ENCODE measurements at places on chromosomes 1 and 21.

- DNase-seq = no peak
Measured at GRCh38 chr1:198155253-198155652, 1.5 kb upstream of the NEK7 start.

GRCh38 chr1:88731475-88732269 lies 47.6 kb downstream of the PKN2 start:
- DNase-seq = peak; percentile 81

- DNase-seq = peak; percentile 51
Measured at GRCh38 chr1:189654906-189655305, 822.8 kb downstream of the BRINP3 start.

DNA sequence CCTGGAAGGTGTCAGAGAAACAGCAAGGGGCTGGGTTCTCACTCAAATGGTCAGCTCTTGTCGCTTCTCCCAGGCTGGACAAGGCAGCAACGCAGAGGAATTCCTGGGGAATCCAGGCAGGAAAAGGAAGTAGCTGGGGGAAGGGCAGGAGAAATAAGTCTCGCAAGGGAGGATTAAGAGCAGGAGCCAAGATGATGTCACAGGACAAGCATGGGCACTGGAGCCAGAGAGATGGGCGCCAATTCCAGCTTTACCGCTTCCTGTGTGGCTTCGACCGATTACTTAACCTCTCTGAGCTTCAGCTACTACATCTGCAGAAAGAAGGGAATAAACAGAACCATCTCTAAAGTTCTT lies 70.5 kb downstream of the SSBP3 start:
- DNase-seq = peak; percentile 77

- peak; percentile 48 for DNase-seq
Measured at GRCh38 chr1:15680131-15680530, 4.0 kb upstream of the PLEKHM2 start.

DNA sequence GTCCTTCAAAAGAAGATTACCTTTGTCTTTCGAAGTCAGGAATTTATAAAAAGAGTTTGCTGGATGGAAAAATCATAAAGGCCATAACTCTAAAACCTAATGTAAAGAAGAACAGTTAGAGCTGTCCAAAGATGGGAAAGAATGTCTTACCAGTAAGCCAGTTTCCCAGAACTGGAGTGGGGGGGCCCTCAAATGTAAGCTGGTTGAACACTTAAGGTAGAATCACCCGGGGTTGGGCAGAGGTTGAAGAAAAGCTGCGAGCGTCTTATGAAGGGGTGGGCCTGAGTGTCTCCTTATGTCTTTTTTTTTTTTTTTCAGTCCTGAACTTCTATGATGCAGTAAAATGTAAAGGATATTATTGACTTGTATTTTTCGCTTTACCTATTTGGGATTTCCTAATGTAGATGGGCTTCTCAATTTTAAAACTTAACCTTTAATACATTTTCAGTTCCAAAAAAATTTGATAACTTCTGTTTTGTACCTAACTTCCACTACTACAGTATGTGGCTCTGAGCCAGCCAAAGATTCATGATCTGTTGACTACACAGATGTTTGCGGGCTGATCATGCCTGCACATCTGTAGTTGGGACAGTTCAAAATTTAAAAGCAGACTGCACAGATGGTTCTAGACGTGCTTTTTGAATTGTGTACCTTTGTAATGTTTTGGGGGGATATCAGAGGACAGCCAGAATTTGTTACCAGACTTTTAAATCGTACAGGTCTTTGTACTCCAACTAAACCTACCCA lies 43.6 kb downstream of the NFYC start:
- DNase-seq = no peak

DNA sequence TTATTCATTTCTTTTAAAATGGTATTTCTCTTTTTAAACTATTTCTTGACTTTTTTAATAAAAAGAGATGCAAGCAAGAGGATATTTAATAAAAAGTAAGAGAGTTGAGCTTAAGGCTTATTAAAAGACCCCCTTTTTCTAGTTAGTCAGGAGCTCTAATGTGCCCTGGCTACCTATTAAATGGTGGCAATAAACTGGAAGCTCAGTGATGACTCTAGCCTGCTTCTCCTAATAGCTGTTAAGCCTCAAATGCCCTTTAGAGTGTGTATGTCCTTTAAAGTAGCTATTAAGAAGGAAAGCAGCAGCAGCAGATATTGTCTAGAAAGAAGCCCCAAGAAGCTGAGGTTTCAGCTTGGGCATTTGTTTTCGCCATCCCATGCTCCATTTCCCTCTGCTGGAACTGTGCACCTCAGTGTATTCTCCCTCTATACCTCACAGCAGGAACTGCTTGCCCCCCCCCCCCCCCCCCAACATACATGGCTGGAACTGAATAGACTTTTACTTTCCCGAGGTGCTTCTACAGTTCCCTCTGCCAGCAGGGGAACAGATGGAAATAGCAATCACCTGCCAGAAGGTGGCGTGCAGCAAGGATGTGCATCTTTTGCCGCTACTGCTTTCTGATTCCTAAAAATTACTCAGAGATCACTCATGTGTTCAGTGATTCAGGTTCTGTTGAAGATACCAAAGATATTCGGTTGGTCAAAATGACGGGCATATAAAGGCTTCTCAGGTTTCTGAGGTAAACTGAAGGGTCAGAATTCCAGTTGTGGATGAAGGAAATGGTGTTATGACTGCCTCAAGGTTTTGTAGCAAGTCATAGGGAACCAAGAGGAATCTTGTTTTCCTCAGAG lies 2.5 kb downstream of the RGS4 start:
- peak; percentile 49 for DNase-seq

GRCh38 chr1:205357567-205357966 lies 845 bp upstream of the KLHDC8A start:
- DNase-seq = no peak

DNA sequence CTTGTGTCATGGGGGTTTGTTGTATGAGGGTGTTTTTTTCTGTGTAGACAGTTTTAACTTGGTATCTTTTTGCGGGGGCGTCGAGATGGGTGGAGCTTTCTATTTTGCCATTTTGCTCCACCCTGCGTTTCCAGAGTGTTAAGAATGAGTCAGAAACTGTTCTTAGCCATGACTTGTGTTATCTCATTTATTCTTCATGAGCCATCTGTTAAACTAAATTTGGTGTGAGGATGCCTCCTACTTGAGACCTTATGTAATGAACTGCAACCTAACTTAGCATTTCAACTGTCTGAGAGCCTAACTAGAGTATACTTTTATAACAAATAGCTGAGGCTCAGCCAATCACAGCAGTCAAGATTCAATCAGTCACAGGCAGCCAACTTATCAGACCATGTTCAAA lies 1873.5 kb downstream of the NCAM2 start:
- DNase-seq = no peak

GRCh38 chr1:10065344-10065685 lies 32.6 kb downstream of the UBE4B start:
- no peak for DNase-seq

- no peak for DNase-seq
Measured at GRCh38 chr1:116982319-116983004, 19.1 kb upstream of the CD101 start.

DNA sequence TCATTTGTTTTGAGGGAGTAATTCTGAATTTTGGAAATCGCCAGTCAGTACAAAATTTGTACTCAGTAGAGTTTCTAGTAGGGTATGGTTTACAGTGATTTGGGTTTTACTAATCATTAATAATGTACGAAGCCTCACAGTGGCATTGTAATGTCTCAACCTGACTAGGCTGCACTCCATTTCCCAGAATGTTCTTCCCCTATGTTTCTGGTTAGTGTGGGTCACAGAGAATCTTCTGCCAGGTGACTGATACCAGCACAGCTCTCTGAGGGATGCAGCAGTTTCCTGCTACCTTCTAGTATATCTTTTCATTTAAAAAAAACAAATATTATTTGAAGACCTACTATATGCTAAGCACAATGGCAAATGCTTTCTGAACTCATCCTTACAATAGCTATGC lies 112.9 kb downstream of the PTPN14 start:
- no peak for DNase-seq

- DNase-seq = peak; percentile 56
Measured at GRCh38 chr1:70034403-70034802, 171.0 kb downstream of the LRRC40 start.

- no peak for DNase-seq
Measured at GRCh38 chr1:114218361-114219171, 64.9 kb upstream of the SYT6 start.

- no peak for DNase-seq
Measured at GRCh38 chr1:241675983-241676382, 23.9 kb downstream of the WDR64 start.

DNA sequence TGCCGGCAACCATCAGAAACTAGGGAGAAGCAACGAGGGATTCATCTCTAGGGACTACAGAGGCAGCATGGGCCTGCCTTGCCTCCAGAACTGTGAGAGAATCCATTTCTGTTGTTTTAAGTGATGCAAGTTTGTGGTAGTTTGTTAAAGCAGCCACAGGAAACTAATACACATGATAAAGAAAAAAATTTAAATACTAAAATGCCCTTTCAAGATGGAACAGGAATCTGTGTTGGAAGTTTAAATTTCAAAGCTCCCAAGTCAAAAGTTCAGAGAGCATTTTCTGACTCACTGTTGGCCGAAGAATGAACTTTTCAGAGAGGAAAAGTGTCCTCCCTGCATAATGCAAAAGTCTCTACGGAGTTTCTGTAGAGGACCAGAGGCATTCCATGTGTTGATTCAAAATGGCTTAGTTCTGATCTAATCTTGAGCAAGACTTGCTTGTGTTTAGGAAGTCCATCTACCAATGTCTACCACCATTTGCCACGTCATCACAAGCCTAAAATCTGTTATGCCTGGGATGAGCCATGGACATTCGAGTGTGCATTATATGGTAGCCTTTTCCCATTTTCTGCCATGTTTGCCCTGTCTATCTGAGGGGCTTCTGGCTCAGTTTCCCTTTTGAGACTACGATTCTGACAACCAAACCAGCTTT lies 22.4 kb upstream of the ARHGAP29 start:
- no peak for DNase-seq

DNA sequence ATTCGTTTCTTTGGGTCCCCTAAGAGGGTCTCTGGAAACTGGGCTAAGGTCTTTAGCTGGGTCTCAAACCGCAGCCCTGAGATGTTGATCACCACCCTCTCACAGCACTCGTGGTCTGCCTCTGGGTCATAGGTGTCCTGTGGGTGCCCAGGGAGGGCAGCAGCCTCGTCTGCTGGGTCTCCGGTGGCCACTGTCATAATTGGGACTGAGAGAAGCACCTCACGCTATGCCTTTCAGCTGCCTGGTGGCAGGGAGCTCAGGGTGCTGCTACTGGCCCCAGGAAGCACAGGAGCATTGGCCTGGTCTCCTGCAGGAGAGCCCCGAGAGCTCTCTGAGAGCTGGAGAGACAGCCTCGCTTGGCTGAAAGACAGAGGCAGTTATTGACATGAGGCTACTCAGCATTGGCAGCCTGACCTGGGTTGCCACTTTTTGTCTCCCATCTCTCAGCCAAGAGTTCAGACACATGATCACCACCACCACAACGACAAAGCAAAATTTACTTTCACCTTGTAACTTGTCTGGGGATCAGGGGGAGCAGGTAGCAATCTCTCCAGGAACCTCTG lies 1.5 kb downstream of the KCNA2 start:
- no peak for DNase-seq

- DNase-seq = no peak
Measured at GRCh38 chr1:34923490-34923889, 6.0 kb downstream of the DLGAP3 start.

DNA sequence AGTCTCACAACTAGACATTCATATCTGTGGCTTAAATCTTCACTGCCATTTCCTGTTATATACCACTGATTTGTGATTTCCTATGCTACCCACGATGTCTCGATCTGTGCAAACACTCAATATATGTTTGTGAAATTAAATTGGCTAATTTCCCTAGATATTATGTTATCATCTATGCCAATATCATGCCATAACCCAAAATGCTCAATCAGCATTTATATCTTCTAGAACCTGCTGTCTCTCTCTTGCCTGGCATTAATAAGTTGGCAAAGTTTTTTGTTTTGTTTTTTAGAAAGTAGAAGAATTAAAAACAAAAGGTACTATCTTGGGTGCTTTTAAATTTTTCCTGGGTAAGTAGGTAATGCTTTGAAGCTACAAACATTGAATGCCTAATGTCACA lies 358.5 kb upstream of the DAB1 start:
- DNase-seq = no peak

- no peak for DNase-seq
Measured at GRCh38 chr1:207883660-207884250, 27.2 kb downstream of the CD34 start.

DNA sequence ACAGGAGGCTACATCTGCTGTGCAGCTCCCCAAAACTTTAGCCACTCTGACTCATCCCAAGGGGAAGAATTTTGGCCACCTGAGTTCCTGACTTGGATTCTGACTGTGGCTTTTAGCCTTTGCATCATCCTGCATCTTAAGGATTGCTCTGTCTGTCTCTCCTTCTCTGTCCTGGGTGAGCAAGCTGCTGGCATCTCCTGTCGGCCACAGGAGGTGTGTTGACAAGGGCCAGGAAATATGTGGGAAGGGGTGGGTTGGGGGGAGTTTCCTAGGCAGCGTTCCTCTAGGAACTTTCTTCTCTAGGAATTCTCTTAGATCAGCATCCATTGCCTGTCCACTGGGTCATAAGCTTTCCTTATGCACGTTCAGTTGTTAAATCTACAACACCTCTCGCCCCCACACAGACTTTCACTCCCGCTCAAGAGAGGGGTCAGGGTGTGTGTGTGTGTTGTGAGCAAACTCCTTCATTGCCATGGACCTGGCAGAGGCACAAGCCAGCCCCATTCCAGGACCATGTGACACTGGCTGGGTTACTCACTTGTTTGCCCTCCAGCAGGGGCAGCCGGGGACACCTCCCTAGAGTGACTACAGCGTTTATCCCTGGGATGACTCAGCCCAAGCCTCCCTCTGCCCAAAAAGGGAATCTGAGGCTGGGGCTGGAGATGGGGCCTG lies 145.0 kb upstream of the DUSP10 start:
- DNase-seq = peak; percentile 93

DNA sequence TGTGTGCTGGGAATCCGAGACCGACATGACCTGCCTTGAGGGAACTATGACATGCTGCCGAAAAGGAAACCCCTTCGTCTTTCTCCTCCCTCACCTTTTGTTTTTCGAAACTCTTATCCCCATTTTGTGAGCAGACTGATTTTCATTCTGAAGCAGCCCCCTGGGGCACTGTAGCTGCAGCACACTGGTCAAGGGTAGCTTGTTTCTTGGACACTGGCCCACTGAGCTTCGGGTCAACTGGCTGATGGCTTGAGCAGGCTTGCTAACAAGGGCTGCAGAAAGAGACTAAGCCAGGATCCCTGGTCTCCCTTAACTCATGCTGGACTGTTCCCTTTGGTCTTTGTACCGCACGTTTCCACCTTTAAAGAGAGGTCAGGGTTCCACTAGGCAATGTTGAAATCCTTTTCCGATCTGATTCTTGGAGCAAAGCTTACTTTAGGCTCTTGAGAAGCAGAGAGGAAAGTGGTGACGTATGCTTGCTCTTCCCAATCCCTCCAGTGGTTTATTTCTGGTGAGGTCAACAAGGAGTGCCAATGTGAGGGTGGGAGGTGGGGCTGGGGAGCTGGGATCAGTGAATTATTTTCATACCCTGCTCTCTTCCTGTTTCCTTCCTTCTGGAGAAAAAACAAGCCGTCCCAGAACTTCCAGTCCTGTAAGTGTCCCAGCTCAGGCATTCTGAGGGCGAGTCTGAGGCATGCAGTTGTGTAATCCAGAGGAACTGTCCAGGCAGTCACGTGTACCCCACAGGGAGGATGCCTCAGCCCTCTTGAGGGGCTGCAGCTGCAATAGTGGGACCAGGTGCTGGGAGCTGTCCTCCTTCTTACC lies 7.6 kb downstream of the CYP4B1 start:
- no peak for DNase-seq
